ENCODE measurements at places on chromosomes 7 and 10. TPM values are rescaled to one million over a fixed set of nuclear protein-coding genes. Genes with fewer than 3 reads are reported as not detected.

The CACNB2 gene
- 35.1 TPM for total RNA-seq

The NPY4R gene
- total RNA-seq: not detected

The HABP2 gene
- not detected for total RNA-seq

The MEOX2 gene
- not detected for total RNA-seq

The HKDC1 gene
- 3.1 TPM for total RNA-seq

The KCNMA1 gene
- total RNA-seq: 120 TPM

The WEE2 gene
- 1.3 TPM for total RNA-seq

The OR9A2 gene
- 5.6 TPM for total RNA-seq

The CPA2 gene
- not detected for total RNA-seq

The ADIRF gene
- total RNA-seq: not detected

The SLC13A4 gene
- total RNA-seq: 0.63 TPM

The IL6 gene
- total RNA-seq: not detected
